ENCODE measurements at places on chromosomes 16 and 17.

- no peak for DNase-seq
Measured at GRCh38 chr16:64012166-64012565, 1109.7 kb downstream of the CDH11 start.

GRCh38 chr16:16007743-16008111 lies 58.3 kb downstream of the ABCC1 start:
- DNase-seq, result peak; percentile 85

GRCh38 chr16:64900019-64900418 lies 221.8 kb downstream of the CDH11 start:
- no peak for DNase-seq

- DNase-seq, result no peak
Measured at GRCh38 chr16:88195911-88196465, 186.8 kb upstream of the ZNF469 start.

DNA sequence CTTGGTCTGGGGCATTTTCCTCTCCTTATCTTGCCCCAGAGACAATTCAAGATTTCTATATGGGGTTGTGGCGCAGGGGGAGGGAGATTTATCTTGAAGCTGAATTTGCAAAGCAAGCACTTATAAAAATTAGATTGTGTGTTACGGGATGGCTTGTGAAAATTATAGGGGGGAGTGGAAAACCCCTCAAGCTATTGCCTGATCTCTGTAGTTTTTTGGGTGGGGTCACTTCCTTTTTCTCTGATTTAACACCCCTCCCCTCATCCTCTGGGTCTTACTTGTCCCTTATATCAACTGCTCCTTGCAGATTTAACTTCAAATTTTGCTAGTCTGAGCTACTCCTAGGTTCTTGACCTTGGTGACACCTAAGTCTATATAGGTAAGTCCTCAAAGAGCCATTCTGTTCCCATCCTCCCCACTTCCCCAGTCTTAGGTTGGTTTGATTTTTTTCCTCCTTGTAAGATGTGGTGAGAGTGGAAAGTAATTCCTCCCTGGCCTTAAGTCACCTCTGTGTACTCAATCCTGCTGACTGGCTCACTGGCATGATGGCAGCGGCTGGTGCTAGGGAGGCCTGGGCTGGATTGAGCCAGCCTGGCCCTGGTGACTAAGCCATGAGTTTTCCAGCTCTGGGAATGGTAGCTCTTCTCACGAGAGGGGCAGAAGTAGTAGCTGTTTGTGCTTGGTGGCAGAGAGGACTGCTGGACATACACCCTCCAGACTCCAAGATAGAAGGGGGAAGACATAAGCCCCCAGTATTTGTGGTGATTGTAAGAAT lies 2.3 kb downstream of the ARL4D start:
- DNase-seq, result no peak

- DNase-seq, result no peak
Measured at GRCh38 chr17:58204796-58205195, 12.3 kb downstream of the EPX start.

GRCh38 chr17:45107293-45108010 lies 24.9 kb downstream of the PLCD3 start:
- no peak for DNase-seq

DNA sequence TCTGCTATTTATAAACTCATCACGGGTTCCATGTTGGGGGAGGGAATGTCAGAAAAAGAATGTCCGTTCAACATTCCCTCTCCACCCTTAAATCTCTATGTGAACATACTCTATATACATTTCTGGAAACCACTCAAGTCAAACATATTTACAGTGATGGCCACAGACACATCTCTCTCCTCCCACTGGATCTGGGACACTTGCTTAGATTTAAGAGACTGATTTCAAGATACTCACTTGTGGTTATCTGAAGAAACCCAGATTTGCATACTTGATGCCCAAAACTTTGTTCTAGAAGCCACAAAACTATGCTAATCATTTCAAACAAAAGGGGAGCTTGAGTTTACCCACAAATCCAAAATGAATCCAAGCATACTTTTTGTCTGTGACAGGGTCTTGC lies 182.9 kb upstream of the SOX9 start:
- no peak for DNase-seq

DNA sequence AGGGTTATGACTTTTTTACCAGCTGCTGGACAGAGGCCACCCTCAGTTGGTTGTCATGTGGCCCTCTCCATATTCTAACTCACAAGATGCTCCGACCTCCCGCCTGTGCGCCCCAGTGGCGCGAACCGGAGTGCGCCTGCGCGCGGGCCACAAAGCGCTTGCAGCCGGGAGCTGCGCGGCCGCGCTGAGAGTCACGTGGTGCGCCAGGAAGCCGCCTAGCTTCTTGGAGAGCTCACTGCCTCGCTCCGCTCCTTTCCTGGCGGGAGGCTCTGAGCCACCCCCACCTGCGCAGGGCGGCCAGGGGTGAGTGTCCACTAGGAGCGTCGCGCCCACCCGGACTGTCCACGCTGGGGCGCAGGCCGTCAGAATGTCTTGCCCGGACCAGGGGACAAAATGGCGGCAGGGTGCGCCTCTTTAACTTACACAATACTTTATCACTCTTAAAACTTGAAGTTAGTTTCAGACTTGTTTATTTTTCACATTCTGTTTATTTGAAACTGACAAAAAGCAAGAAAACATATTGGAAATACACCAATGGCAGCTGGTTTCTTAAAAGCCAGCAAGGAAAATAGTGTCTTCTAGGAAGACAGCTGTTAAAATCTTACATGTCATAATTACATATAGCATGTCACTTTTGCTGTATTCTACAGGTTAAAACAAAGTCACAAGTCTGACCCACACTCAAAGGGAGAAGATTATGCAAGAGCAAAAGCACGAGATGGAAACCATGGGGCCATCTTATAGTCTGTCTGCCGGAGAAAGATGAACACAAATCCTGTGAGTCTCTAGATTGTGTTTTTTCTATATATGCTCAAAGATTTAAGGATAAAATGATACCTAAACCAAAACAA lies 357.9 kb downstream of the CNTNAP4 start:
- no peak for DNase-seq

- DNase-seq, result no peak
Measured at GRCh38 chr17:47812146-47812920, 9.3 kb downstream of the OSBPL7 start.

- no peak for DNase-seq
Measured at GRCh38 chr17:14499976-14500375, 199.1 kb downstream of the HS3ST3B1 start.

GRCh38 chr16:10552998-10553491 lies 27.4 kb downstream of the EMP2 start:
- DNase-seq, result peak; percentile 94

DNA sequence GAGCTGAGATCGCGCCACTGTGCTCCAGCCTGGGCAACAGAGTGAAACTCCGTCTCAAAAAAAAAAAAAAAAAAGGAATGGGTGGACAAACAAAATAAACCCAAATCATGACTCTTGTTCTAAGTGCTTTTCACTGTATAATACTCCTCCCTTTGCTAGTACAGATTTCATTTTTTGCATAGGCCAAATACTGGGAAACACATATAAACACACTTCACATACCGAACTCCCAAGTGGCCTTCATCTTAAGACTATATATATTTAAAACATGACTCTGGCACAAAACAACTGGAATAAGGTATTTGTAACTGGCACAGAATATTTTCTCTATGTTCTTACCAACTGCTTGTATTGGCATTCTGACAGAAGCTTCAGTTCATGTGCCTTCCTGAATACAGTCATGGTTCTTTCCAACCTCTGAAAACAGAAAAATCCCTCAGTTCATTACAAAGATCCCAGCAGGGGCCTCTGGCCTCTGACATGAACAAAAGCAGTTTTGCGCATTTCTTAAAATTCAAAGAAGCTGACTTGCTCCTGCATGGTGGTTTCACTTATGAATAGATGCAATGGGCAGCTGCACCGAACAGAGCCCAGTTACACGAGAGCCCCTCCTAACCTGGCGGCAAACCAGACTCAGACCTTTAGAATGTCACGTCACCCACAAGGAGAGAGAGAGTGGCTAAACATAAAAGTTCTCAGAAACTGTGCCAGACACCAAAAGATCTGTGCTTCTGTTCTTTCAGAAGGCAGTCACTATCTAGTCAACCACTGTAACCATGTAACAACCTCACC lies 19.1 kb upstream of the COPRS start:
- no peak for DNase-seq

- DNase-seq, result no peak
Measured at GRCh38 chr16:3607634-3608033, 3.8 kb downstream of the SLX4 start.

DNA sequence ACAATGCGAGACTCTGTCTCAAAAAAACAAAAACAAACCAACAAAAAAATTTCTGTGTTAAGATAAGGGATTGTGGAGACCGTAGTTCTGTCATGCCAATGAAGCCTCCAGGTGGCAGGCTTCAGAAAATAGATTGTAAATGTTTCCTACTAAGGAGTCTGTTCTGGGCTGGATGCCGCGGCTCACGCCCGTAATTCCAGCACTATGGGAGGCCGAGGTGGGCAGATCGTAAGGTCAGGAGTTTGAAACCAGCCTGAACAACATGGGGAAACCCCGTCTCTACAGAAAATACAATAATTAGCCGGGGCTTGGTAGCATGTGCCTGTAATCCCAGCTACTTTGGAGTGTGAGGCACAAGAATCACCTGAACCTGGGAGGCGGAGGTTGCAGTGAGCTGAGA lies 4.4 kb upstream of the SNX29 start:
- DNase-seq, result no peak

GRCh38 chr17:3657874-3658783 lies 10.2 kb downstream of the TAX1BP3 start:
- DNase-seq, result no peak

GRCh38 chr17:39210093-39210434 lies 10.0 kb downstream of the RPL19 start:
- no peak for DNase-seq

- DNase-seq, result peak; percentile 88
Measured at GRCh38 chr17:37490638-37491614, 1.2 kb downstream of the DUSP14 start.

- DNase-seq, result no peak
Measured at GRCh38 chr16:61726701-61727100, 309.5 kb downstream of the CDH8 start.

DNA sequence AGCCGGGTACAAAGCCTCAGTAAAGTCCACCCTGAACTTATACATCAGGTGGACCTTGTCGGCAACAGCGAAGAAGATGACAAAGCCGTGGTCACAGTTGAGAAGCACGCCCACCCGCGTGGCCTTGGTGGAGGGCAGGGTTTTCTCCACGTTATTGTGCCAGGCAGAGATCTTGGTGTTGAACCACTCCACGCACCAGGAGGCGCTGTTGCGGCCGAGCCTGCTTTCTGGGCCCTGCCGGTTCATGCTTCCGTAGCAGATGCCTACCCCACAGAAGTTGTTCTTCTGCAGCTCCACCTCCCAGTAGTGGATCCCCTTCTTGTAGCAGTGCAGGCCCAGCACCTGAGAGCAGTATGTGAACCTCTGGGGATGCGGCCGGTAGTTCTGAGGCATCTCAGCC lies 22.1 kb downstream of the TRIM25 start:
- DNase-seq, result peak; percentile 32

DNA sequence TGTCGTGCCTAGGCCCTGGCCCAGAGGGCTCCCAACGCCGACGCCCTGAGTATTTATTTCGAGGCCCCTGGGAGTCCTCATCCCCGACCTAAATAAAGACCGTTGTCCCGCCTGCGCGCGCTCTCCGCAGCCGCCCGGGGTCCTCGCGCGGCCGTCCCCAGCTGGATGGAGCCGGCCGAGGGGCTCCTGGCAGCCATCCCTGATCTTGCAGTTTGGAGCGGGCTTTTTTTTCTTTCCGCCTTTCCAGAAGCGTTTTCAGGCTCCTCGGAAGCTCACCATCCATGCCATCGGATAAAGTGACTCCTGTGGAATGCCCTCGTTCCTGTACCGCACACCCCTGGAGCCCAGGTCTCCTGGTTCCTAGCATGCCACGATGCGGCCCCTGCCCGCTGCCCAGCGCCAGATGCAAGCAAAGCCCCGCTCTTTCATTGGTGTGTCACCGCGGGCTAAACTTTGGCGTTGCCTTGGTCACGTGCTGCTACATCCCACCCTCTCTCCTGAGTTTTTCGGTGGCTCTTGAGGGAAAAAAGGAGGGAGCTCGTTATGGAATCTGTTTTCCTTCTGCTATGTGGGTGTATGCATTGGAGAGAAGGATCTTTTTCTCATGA lies 716 bp downstream of the TMEM94 start:
- no peak for DNase-seq

GRCh38 chr16:81442220-81442915 lies 2.2 kb upstream of the CMIP start:
- DNase-seq, result no peak

DNA sequence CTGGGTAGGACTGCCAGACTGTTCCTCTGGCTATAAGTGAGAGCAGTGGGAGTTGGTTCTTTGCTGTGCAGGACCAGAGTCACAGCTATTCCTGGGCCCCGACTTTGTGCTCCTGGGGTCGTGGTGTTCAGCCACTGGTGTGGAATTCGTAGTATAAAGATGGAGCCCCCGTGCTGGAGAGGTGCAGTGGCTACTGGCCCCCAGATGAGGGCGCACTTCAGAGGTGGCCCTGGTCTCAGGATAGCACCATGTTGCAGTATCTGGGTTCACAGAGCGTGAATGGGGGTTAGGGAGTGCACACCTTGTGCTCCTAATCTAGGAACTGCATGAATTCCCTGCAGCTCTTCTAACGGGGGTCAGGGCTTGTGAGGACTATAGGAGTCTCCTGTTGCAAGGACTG lies 21.1 kb downstream of the TANC2 start:
- no peak for DNase-seq

GRCh38 chr17:7673239-7673638 lies 14.1 kb downstream of the TP53 start:
- peak; percentile 71 for DNase-seq

DNA sequence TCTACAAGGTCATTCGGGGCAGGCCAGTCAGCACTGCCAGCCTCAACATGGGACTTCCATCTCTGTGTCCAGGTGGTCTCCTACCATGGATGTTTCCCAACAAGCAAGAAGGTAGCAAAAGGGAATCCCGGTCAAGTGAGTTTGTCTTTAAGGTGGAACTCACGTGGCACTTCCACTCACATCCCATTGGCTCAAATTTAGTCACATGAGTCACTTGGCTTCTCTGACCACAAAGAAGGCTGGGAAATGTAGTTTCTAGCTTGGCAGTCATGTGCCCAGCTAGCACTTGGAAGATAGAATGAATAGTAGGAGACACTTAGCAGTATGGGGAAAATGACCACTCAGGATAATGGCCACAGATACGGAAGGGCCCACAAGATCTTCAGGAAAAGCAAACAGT lies 106.6 kb downstream of the AIPL1 start:
- DNase-seq, result no peak

DNA sequence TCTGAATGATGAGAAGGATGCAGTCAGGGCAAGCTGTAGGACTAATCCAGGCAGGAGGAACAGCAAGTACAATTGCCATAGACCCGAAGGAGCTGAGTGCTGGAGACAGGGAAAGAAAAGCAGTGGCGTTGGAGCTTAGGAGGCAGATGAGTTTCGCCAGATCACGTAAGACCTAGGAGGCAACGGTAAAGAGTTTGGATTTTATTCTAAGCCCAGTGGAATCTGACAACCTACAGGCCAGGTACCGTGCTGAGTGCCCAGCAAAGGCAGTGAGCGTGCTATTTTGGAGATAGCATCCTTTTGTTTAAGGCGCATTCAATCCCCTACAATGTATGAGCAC lies 1.2 kb downstream of the USP43 start:
- no peak for DNase-seq

GRCh38 chr16:61128545-61129323 lies 907.5 kb downstream of the CDH8 start:
- no peak for DNase-seq
